ENCODE measurements at places on chromosomes 4 and X.

GRCh38 chr4:101846550-101846949, 56.0 kb downstream of the BANK1 start:
- DNase-seq = no peak

- no peak for DNase-seq
These were observed 19.9 kb downstream of the RPS6KA6 start for GRCh38 chrX:84168095-84168494.

DNA sequence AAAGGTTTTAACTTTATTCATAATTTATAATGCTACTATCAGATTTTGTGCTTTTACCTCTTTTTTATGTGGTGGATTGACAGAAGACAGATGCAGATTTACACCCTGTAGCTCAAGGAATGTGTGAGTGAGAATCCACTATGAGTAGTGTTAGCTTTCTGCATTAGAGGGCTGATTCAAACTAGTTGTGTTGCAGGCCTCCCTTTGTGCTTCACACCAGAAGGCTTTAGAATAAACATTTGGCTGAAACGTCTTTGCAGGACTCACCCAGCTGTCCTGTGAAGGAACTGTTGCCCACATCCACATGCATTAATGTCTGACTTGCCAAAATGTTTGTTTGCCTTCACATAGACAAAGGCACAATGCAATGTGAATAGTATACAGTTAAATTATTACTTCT, 127.0 kb downstream of the PCDH7 start:
- no peak for DNase-seq

- DNase-seq = no peak
These were observed 12.3 kb downstream of the TRIM2 start for GRCh38 chr4:153216546-153216945.

DNA sequence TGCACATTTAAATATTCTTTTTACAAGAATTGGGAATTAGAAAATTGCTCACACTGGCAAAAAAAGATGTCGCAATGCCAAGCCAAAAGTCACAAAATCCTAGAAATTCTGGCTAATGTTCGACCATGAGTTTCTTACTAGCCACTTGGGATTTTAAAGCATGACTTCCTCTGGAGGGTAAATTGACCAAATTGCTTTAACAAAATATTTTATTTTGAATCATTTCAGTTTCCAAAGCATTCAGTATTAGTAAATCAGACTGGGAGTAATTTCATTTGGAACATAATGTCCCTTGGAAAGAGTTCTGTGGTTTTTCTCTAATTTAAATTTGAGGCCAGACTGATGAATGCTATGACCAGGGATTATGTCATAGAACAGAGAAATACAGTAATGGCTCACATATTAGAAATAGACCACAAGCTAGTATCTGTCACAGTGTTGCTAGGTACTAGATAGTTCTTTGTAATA, 7.6 kb upstream of the CXCL5 start:
- DNase-seq = no peak

GRCh38 chrX:69282893-69283690, 117.8 kb upstream of the PJA1 start:
- DNase-seq = no peak

DNA sequence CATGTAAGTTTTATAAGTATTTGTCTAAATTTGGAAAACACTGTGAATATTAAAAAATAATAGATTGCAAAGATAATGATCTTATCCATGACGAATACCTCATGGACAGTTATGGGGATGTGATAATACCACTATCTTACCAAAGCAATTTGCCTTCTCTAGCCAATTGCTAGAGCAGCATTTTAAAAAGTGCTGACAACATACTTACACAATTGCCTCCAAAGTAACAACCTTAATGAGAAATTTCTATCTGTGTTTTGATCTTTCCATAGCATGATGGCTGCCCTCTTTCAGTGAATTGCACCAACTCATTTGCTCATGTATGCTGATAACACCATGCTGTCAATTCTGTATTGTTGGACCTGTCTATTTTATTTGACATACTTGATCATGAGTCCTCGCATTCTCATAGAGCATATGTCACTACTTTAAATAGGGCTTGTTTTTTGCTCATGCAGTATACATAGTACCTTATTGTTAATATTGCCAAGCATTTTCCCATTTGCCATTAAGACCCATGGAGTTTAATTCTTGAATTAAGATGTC, 87.2 kb downstream of the MMRN1 start:
- DNase-seq = no peak

- DNase-seq = no peak
These were observed 364.1 kb downstream of the FSTL5 start for GRCh38 chr4:161799710-161800109.

DNA sequence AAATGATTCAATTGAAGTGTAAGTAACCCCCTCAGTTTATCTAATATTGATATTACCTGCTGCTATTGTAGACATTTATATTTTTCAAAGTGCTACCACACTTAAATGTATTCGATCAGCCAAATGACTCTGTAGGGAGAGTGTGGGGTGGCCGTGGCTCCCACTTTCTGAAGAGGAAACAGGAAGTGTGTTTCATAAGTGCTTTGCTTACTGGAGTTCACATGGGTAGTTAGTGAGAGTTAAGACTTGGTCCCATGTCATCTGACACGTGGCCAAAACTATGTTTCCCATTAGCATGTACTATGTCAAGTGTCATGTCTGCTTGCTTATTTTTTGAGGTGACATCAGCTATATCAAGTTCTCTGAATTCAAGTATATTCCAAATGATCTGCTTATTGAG, 308.1 kb upstream of the GATB start:
- no peak for DNase-seq

GRCh38 chr4:122150931-122151330, 1.2 kb upstream of the BLTP1 start:
- no peak for DNase-seq

Data from hypothalamus (tissue), 51 donors.